ENCODE measurements at places on chromosomes 5 and 9.

DNA sequence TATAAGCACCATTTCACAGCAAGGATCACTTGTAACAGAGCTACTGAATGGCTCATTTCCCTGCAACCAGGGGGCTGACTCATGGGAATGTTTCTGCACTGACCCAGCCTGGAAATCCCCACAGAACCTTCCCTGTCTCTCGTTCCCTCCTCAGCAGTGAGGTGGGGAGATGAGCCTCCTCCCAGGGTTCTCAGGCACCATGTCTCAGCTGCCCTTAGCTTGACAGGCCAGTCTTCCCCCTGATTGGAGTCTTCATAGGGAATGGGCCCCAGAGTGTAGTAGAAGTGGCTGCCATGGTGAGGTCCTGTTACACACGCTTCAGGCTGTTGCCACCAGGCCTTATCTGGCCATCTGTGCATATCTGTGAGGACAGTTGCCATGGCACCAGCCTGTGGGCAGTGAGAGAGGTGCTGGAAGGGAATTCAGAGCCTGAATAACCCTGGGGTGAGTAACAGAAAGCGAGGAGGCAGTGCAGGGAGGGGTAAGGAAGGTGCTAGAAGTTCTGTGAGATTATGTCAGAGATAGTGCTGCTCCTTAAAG, 324.4 kb downstream of the ENC1 start:
- DNase-seq = no peak

GRCh38 chr9:105280691-105281090, 36.2 kb downstream of the SLC44A1 start:
- DNase-seq = no peak

GRCh38 chr5:54273715-54274114, 36.7 kb downstream of the ARL15 start:
- no peak for DNase-seq

GRCh38 chr5:3899093-3899492, 303.5 kb downstream of the IRX1 start:
- DNase-seq = no peak

DNA sequence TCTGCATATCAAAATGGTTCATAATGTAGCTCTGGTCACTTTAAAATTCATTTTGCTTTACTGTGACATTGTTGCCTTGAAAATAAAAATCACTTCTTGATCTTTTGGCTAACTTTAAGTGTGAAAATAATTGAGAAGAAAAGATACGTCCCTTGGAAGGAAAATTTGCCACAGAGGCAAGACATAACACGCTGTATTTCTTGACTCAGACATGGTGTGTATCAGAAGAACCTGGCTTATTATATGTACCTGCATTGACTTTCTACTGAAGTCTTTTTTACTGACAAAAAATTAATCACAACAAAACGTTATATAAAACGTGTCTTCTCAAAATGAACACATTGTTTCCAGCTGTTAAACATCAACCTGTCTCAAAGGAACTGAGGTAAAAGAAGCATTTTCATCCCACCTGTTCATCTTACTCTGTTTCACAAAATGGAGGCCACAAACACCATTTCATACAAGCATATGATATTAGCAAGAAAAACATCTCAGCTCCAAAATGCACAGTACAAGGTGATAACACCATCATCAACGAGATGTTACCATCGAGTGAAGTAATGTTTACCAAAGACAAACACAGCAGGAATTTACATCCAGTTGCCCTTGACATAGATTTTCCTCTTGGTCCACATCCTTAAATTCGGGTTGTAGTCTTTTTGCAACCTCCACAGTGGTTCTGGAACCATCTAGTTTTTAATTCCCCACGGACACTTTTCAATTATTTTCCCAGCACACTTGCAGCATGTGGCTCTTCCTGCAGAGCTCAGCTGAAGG, 179.9 kb downstream of the GLIS3 start:
- DNase-seq = no peak

- no peak for DNase-seq
Measured at GRCh38 chr9:37174247-37174646, 53.9 kb downstream of the ZCCHC7 start.

DNA sequence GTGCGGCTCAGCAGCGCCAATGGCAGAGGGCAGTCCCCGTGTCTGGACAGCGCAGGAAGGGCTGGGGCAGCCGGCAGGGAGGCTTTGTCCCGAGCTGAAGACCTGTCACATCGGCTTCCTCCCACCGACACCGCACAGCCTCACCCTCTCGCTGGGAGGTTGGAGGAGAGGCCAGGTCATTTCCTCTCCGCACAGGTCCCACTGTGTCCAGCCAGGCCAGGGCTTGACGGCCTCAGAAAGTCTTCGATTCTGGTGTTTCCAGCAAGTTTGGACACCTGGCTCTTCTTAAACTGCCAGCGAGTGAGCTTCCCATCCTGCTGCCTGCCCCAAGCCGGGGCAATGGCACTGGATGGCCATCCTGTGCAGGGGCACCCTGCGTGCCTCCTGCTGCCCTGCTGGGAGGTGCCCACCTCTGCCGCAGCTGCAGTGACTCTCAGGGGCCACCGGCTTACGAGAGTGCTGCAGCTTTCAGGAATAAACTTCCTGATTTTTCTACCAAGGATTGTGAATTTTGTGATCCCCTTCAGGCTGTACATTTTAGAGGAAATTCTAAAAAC, 33.9 kb downstream of the AHRR start:
- DNase-seq = no peak

- DNase-seq = no peak
Measured at GRCh38 chr9:75894566-75894965, 4.1 kb downstream of the PCSK5 start.

DNA sequence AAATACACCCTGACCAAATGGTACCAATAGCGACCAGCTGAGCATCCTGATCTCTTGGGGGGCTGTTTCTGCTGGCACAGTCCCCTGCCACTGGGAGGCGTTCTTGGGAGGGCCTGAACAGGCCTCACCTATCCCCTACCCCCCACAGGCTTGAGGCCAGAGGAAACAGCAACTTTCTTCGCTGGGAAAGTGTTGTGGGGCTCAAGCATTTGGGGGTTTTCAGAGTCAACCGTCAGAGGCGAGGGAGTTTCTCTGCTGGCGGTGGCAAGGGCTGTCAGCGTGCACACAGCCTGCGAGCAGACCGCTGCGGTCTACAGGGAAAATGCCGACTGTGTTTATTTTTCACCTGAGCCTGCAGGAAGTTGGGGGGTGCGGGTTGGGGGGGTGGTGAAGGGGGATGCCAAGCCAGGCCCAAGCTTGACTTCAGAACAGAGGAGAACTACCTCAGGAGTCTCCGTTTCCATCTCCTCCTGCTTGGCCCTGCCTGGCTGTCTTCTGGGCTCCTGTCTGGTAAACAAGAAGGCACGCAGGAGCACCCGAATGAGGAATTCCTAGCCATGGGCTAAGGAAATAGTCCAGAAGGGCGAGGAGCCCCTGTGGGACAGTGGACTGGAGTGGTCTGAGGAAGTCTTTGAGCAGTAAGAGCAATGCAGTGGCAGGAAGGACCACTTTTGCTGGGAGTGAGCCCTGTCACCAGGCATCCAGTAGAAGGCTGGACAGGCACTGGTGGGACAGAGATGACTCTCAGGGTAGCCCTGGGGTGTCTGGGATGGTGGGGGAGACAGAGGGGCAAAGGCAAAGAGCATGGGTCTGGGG, 18.1 kb downstream of the TCF7 start:
- DNase-seq = peak; percentile 86

GRCh38 chr5:86917117-86917579, 299.4 kb downstream of the COX7C start:
- DNase-seq = peak; percentile 21

GRCh38 chr5:172721455-172722326, 49.3 kb downstream of the DUSP1 start:
- DNase-seq = no peak

DNA sequence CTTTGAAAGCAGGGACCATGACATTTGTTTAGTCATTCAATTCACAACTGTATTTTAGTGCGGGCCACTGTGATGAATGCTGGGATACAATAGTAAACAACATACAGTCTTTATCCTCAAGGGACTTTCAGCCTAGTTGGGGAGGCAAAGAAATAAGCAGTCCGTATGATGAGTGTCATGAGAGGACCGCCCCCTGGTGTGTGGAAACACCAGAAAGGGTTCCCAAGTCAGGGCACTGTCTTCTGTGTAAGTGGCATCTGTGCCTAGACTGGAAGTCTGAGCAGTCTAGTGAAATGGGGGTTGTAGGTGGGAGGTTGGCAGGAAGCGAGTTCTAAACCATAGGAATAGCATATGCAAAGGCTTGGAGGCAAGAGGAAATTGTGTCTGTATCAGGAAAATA, 6.8 kb downstream of the C9orf43 start:
- no peak for DNase-seq

- no peak for DNase-seq
Measured at GRCh38 chr9:110700953-110701352, 32.4 kb downstream of the MUSK start.

DNA sequence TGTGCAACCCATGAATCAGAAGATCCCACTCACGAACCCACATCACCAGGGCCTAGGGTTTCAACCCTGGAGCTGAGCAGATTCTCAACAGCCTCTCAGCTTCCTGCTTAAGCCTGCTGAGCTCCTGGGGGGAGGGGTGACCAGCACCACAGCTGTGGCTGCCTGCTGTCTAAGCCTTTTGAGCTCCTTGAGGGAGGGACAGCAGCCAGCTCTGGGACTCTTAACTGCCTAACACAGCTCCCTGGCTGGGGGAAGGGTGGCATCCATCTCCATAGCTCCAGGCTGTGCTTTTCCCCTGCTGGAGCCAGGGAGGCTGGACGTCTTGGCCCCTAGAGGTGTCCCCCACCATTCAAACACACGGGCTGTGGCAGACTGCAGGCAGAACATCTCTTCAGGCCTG, 250.3 kb downstream of the DMAC1 start:
- DNase-seq = no peak

- DNase-seq = no peak
Measured at GRCh38 chr5:157999696-158000095, 140.8 kb upstream of the CLINT1 start.

DNA sequence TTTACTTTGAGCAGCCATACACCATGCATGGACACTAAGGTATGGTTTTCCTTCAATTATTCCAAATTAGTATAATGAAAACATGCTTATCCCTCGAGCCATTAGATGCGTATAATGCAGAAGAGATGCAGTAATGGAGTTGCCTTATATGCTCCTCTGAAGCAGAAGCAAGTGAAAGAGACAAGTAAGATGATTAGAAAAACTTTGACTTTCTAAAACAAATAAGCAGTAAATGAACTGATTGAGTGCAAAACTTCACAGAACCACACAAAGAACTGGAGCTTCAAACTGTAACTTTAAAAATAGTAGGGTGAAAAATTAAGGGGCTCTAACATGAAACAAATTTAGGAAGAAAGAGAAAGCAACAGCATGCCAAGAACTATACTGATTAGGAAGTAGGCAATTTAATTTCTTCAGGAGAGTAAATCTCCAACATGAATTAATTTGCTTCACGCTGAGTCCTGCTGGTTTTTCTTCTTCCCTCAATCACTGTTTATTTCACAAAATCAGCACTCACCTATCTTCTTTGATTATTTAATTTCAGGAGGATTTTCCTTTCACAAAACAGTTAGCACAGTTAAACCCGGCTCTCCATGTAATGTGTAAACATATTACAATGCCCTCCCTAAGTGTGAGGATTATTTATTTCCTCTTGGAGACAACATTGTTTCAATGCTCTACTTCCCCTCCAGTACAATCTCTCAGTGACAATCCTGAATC, 90.3 kb upstream of the PAM start:
- DNase-seq = no peak

DNA sequence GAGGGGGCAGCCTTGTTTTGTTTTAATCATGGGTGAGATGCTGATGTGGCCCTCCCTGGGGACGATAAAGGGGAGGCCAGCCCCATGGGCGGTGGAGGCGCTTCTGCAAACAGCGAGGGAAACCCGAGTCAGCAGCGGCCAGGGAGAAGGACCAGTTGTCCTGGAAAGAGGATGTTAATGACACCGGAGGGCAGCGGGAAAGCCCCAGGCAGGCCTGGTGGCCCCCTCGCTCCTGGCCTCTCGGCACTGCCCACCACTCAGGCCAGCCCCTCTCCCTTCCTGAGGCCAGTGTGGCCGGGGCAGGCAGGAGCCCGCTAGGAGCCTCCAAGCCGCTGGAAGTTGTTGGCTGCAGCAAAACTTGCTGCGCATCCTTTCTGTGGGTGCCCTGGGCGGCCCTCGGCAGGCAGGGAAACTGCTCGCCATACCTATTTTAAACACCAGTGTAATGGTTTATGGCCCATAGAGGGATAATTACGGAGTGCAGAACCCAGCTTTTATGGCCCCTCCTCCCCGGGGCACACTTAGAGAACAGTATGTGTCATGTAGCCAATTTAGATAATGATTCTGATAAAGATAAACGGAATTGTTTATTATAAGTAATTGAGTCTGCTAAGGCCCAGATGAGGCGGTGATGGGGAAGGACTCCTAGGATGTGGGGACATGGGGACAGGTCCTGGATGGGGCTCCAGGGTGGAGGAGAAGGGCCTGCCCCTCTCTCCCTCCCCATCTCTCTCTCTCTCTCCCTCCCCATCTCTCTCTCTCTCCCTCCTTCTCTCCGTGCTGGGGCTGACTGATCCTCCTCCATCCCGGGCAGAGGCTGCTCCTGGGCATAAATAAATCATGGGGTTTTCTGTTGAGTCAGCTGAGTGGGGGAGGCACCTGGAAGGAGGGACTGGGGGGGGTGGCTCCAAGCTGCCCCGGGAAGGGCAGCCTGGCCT, 36.9 kb downstream of the LMX1B start:
- no peak for DNase-seq

- DNase-seq = no peak
Measured at GRCh38 chr9:6113312-6113711, 97.9 kb upstream of the RANBP6 start.

DNA sequence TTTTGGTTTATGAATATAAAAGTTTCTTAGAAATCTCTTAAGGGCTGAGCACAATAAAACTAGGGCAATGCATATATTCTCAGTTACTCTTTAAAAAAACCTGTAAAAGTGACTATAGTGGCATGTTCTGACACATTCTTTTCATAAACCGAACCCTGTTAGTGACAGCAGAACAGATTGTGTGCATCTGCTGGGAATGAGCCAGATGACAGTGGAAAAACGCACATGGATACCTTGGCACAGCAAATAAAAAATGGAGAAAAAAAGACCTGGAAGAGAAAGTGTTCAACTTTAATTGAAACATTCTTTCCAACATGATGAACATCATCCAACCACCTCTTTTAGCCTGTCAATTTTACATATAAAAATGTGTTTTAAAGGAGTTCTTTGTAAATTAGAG, 12.7 kb downstream of the MEF2C start:
- DNase-seq = no peak

- DNase-seq = no peak
Measured at GRCh38 chr5:127375124-127375523, 84.5 kb downstream of the MEGF10 start.

GRCh38 chr5:10307206-10308148, at the start of gene CMBL:
Gene CMBL (minus strand): TSS chr5:10307902. CDS start chr5:10290762, 17,140 bp downstream.
- DNase-seq = no peak

DNA sequence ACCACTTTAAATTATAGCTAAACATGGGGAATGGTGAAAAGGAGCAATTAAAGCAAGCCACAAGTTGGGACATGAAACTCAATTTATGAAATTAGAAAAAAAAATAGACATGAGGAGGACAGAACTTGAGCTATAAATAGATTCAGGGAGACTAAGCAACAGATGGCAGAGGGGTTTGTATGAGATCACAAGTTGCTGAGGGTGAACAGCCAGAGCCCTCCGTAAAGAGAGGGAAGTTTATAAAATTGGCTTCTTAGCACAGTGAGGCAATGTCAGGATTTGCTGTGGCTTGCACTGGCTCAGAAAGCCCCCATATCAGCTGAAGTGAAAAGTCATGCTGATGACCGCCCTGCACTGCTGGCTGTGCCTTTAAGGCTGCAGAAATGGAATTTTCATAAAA, 443.4 kb upstream of the CD180 start:
- no peak for DNase-seq

Data from CD4-positive, alpha-beta T cell treated with Interleukin-2 at 100 ng/mL for 4 hours (primary cell).